Activated T-helper 1 cell treated with anti-CD3 and anti-CD28 coated beads, Interleukin-12 subunit alpha, Interleukin-12 subunit beta, Interleukin-2, Interleukin-4 antibody, amounts not matched to agents 30 ng/mL and 10 ng/mL and 1 ng/mL, durations not matched to agents 14 hours and 24 hours and 36 hours (primary cell): ENCODE measurements at places on chromosomes 3 and 15.

- no peak for DNase-seq
Measured at GRCh38 chr3:39207361-39208186, 15.2 kb upstream of the XIRP1 start.

DNA sequence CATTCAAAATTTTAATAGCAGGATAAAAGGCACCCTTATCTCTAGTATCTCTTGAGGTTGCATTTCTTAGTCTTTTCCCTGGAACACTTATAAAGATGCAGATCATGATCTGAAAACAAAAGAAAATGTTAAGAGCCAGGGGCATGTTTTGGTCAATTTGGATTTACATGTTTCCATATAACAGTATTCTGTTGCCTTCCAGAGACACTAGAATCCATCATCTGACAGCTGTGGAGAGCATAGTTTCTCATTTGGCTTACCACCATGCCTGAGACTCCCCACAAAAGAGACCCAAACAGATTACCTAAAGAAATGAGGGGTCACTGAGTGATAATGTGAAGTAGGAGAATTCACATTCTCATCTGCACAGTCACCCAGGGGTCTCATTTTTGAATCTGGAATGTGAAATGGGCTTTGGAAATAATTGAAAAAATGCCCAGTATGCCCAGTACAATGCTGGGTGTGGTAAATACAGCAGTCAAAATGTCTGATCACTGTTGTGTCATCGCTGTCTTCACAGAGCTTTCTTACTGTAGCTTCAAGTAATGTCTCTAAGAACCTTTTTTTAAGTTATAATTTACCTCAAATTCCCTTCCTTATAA lies 79.9 kb upstream of the ZBTB20 start:
- DNase-seq, result no peak

DNA sequence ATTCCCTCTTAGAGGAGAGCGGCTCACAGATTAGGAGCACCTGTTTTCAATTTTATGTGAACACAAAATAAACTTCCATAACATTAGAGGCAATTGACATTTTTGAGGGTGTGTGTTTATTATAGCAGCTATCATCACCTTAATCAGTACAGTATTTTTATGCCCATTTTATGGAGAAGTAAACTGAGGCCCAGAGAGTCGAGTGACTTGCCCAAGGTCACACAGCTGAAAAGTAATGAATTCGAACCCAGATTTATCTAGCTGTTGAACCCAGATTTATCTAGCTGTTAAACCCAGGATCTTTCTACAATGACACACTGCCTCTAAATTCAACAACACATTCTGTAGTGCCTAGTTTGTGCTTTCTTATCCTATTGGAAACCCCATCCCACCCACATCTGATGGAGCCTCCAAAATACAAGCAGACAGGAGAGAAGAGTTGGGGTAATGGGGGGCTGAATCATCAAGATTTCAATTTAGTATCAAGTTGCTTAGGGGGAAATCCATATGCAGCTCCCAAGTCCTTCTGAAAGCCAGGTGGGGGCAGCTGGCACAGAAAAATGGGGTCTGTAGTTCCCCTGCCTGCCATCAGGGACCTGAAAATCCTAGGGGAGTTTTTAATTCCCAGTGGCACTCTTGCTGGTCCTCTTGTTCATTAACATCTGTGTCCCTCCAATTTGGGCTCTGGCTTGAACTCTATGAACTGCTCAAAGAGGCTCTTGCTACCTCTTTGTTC lies 50.4 kb upstream of the TRA2B start:
- DNase-seq, result no peak

- no peak for DNase-seq
Measured at GRCh38 chr3:176987901-176988650, 209.2 kb downstream of the TBL1XR1 start.

GRCh38 chr3:106398891-106399600 lies 530.2 kb upstream of the CBLB start:
- no peak for DNase-seq

DNA sequence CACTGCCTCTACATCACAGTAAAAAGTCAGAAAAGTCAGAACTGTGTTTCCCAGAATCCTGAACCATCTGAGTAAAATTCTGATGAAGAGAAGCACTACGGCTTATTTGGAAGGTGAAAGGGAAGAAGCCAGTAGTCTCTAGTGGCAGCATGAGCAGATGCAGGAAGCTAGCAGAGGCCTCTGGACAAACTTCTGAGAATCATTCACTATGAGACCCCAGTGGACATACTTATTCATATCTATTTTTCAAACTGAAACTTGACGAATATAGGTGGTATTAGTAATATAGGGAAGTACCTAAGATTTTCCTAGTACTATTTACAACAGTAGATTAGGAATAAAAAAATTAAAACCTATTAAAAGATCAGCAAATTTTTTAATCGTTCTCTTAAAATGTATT lies 272.8 kb upstream of the TTC14 start:
- no peak for DNase-seq

GRCh38 chr3:53775834-53776251 lies 70.4 kb downstream of the CHDH start:
- no peak for DNase-seq

- no peak for DNase-seq
Measured at GRCh38 chr15:62928242-62928999, 114.1 kb upstream of the TPM1 start.

DNA sequence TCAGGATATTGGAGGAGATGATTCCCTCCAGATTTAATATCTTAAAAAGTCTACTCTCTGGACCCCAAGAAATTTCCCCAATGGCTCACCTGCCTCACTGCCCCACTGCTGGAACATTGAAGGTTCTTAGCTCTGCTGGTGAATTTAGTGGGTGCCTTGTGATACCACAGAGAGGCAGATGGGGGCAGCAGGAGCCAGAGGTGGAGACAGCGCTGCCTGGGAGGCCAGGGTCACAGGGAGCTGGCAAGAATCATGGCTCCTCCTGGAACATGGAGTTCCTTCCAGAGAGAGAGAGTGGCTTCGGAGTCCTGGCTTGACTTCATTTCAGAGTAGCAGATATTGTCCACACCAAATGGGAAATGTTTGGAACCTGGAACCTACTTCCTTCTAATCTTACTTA lies 263.5 kb upstream of the CFAP20DC start:
- peak; percentile 22 for DNase-seq

- no peak for DNase-seq
Measured at GRCh38 chr3:179726075-179726699, 73.3 kb downstream of the USP13 start.

DNA sequence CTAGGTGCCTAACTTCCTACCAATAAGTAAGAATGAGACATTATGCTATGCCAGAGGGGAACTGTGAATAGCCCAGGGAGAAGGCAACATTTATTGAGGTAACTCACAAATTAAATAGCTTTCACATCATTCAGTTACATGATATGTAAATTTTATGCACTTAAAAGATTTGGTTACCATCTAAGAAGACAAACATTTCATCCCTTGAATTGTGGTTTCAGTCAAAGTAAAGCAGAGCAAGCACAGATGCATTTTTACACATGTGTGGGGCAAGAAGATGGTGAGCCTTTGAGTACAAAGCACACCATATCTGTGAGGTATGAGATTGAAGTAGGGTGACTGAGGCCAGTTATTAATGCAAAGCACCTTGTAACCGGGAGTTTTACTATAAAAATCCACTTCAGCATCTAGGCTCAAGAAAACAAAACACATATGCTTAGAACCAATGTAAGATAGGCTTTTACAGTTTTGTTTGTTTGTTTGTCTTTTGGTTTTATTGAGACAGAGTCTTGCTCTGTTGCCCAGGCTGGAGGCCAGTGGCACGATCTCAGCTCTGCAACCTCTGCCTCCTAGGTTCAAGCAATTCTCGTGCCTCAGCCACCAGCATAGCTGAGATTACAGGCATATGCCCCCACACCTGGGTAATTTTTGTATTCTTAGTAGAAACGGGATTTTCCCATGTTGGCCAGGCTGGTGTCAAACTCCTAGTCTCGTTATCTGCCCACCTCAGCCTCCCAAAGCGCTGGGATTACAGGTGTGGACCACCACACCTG lies 3.5 kb downstream of the PLSCR2 start:
- no peak for DNase-seq

GRCh38 chr15:74396146-74396438 lies 28.6 kb upstream of the CYP11A1 start:
- DNase-seq, result no peak

DNA sequence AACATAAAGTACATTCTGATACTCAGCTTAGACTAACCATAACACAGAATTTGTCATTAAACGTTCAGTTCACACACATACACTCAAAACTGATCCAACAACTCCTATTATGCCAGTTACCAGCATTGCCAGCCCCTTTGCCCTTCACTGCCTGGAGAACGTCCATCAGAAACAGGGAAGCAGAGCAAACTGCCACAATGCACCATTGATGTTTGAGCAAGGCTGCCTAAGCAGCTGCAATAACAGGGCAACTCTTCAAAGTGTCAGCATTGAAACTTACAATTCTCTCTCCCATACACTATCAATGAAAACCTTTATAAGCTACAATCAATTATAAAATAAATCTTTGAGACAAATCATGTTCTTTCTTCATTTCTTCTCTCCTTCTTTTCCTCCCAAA lies 85.1 kb downstream of the ZBTB20 start:
- DNase-seq, result no peak

DNA sequence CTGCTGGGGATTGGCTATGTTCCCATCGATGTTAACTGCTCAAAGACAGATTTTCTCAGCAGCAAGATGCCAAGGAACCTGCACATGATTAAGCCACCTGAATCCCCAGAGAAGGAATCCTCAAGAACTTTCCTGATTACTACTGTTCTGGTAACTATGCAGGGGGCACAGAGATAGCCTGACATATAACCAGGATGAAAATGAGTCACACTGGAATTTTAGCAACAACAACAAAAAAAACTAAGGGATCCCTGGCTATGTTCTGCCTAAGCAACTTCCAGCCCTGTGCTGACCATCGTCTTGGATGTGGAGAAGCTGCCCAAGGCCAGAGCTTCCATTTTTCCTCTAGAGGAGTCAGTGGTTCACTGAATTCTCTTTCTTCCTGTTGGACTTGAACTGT lies 13.8 kb downstream of the RIOX2 start:
- DNase-seq, result no peak

- no peak for DNase-seq
Measured at GRCh38 chr3:40753951-40754350, 229.2 kb downstream of the ZNF621 start.

GRCh38 chr3:198080521-198081384 lies 120.7 kb downstream of the LMLN start:
- DNase-seq, result peak; percentile 77

DNA sequence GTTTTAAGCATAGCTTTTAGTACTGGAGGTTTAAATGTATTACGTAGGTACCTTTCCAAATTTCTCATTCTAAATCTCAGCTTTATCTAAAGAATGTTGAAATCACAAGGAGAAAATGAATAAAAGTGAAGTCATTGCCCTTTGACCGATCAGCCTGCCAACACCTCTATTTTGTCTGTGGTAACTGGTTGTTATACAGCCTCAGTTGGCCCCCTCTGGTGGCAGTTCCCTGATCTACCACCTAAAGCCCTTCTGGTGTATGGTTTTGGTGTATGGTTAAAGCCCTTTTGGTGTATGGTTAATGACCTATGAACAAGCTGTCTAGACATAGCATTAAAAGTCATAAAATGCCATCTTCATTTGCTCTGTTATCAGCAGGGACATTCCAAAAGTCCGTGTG lies 378.2 kb upstream of the AZI2 start:
- no peak for DNase-seq
